ENCODE measurements at places on chromosomes 7 and 10. TPM values are rescaled to one million over a fixed set of nuclear protein-coding genes. Genes with fewer than 3 reads are reported as not detected.

Gene PLEKHS1
- 0.03 TPM for total RNA-seq

Gene ERCC6
- total RNA-seq, result 7.4 TPM

- DNase-seq, result no peak
- peaks cover 17% of the 10 kb centered on the region for H3K27me3 ChIP-seq
- H3K36me3 ChIP-seq, result no peaks in the 10 kb centered on the region
- no peaks in the 10 kb centered on the region for H3K4me1 ChIP-seq
- no peak overlapping the region for H3K4me3 ChIP-seq
Observed at GRCh38 chr7:26526265-26526587, 234.6 kb downstream of the SNX10 start.

DNA sequence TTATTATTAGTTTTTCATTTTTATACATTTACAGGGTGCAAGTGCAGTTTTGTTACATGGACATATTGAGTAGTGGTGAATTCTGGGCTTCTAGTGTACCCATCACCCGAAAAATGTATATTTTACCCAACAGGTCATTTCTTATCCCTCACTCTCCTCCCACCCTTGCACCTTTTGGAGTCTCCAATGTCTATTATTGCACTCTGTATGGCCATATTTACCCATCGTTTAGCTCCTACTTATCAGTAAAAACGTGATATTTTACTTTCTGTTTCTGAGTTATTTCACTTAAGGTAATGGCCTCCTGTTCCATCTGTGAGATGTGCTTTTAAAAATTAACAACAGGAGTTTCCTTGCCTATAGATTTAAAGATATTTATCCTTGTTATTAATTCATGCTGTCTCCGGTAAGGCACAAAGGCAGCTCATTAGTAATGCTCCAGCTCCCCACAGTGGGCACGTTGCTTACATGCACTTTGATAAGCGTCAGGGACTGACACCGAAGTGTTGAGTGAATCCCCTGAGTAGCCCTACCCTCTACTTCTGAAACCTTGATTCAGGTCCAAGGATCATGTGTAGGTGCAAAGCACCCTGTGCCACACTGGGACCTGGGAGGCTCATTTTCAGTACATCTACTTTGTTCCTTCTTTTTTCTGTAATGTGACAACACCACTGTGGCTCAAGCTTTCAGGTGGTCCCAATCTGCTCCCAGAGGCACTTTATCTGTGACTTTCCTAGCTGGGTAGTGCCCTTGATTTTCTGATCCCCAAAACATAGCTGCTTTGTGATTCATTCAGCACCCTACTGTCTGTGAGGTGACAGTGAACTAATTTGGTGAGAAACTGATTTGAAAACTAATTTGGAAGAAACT, 27.3 kb downstream of the HYAL4 start:
- H3K27ac ChIP-seq, result no peak overlapping the region
- DNase-seq, result peak; percentile 7
- H3K4me3 ChIP-seq, result no peak overlapping the region
- H3K4me1 ChIP-seq, result no peaks in the 10 kb centered on the region
- H3K36me3 ChIP-seq, result no peaks in the 10 kb centered on the region
- H3K27me3 ChIP-seq, result peaks cover 12% of the 10 kb centered on the region

DNA sequence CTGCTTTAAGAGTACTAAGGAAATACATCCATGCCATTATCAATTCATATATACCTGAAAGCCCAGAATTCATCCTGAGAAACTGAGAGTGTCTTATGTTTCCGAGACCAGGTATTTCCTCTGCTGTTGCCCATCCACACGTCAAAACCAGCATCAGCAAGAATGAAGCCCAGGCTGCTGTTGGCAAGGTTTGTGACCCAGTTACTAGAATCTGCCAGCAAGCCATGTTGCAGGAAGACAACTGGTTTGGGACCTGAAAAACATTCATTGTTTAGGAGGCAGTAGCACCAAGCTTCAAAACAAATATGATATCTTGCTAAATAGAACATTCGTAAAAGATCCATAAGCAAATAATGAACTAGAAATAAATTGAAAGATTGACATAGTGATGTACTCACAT, 21.0 kb upstream of the CH25H start:
- no peak overlapping the region for H3K4me3 ChIP-seq
- no peak overlapping the region for H3K27ac ChIP-seq
- H3K27me3 ChIP-seq, result no peaks in the 10 kb centered on the region

- peak; percentile 27 for DNase-seq
- no peak overlapping the region for H3K4me3 ChIP-seq
- no peak overlapping the region for H3K27ac ChIP-seq
- peaks cover 49% of the 10 kb centered on the region for H3K27me3 ChIP-seq
- no peaks in the 10 kb centered on the region for H3K4me1 ChIP-seq
- no peaks in the 10 kb centered on the region for H3K36me3 ChIP-seq
Observed at GRCh38 chr7:21253740-21254687, 173.9 kb upstream of the SP4 start.

DNA sequence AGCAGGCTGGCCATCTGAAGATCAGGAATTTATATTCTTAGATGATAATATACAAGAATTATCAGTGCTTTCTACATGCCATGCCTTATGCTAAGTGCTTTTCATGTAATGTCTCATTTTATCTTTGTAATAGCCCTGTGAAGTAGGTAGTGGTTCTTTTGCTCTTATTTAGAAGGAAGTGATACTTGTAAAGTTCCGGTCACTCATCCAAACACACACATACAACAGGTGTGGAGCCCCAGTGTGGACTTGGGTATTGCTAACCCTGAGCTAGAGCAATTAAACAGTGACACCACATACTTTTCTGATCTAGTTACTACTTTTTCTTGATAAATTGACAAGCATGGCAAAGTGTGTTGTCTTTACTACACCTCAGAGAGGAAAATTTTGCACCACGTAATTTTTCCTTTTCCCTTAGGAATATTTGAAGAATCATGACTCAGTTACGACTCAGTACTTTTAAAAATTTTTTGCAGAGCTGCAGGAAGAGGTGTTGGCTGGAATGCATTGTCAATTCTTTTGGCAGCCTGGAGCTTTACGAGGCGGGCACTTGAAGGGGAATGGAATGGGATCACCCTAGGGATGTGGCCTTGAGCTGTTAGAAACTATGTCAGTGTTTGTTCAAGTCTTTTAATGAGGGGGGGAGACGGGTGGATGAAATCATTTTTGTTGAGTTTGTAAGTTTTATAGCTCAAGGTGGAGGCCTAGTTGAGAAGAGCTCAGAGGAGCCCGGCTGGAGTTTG, 212.5 kb upstream of the CELF2 start:
- no peak overlapping the region for H3K4me3 ChIP-seq
- peak overlapping the region; percentile 60 for H3K27ac ChIP-seq
- H3K27me3 ChIP-seq, result no peaks in the 10 kb centered on the region
- H3K36me3 ChIP-seq, result no peaks in the 10 kb centered on the region

GRCh38 chr10:86945361-86946212, 11.8 kb downstream of the MMRN2 start:
- no peaks in the 10 kb centered on the region for H3K4me1 ChIP-seq
- H3K4me3 ChIP-seq, result no peak overlapping the region
- no peak overlapping the region for H3K27ac ChIP-seq
- H3K36me3 ChIP-seq, result no peaks in the 10 kb centered on the region

Data from SJSA1 (cell line).